Foreskin melanocyte (primary cell): ENCODE measurements at places on chromosomes 16 and 17.

DNA sequence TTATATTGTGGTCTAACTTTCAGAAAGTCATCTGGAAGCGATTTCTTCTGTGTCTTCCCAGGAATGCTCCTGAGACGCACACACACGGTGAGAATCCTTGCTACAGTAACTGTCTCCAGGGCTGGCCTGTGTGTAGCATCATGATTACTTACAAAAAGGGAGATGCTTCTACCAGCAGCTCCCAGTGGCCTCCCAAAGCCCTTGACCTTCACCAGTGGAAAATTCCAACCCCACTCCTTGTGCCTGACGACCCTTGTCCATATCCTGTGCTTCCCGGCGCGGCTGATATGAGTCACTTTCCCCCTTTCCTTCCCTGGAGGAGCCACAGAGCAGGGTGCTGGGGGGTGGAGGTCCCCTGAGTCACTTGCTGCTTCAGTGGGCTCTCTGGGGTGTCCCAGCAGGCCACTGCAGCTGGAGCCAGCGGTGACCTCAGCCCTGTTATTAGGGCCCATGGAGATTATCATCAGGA, 22.1 kb upstream of the NAT9 start:
- no peak for DNase-seq

- DNase-seq = peak; percentile 3
These were observed 786.1 kb downstream of the KCNJ2 start for GRCh38 chr17:70955441-70955840.

GRCh38 chr17:79984877-79985276, 50.8 kb downstream of the TBC1D16 start:
- no peak for DNase-seq

- no peak for DNase-seq
These were observed 14.5 kb downstream of the CCL11 start for GRCh38 chr17:34299956-34300577.

DNA sequence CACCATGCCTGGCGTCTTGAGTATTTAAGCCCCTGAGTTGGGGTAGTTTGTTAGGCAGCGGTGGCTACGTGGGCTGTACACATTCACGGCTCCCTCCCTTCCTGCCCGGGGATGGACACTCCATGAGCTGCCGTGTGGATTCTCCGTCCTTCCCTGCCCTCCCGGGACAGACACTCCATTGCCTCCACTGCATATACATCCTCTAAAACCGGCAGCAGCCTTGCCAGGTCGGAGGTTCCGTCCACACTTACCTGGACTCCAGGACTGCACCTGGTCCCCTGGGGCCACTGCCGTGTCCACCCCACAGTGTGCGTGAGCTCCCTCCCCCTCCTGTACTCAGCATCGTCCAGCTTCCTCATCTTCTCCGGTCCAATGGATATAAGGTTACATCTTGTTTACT, 3.5 kb upstream of the SPATA2L start:
- DNase-seq = no peak

DNA sequence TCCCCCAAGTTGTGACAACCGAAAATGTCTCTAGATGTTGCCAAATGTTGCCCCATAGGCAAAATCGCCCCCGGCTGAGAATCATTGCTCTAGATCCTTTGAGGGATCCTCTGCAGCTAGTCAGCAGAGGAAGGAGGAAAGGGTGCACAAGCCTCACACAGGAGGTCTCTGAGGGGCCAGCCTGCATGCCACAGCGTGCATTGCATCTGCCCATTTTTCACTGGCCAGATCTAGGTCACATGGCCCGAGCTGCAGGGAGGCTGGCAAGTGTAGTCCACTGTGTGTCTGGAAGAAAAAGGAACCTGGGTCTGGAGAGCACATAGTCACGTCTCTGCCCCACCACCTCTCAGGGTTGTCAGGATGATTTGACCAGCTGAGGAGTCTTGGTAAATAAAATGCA, 138.2 kb downstream of the CCT6B start:
- DNase-seq = no peak
